ENCODE measurements at places on chromosomes 7 and 10. TPM values are rescaled to one million over a fixed set of nuclear protein-coding genes. Genes with fewer than 3 reads are reported as not detected.

Gene IDE
- 22.7 TPM for total RNA-seq

Gene PLCE1
- 3.8 TPM for total RNA-seq

Gene MYL10
- total RNA-seq = not detected

- no peaks in the 10 kb centered on the region for H3K27me3 ChIP-seq
- no peak overlapping the region for H3K4me3 ChIP-seq
- no peaks in the 10 kb centered on the region for H3K36me3 ChIP-seq
- no peak for DNase-seq
- no peaks in the 10 kb centered on the region for H3K4me1 ChIP-seq
- no peak overlapping the region for H3K27ac ChIP-seq
Observed at GRCh38 chr10:70549962-70550458, 52.5 kb downstream of the PRF1 start.

Gene PRLHR
- total RNA-seq = not detected

Gene DRGX
- total RNA-seq = not detected

GRCh38 chr7:152641384-152641783, 34.6 kb downstream of the XRCC2 start:
- H3K4me1 ChIP-seq = no peaks in the 10 kb centered on the region
- DNase-seq = no peak
- no peaks in the 10 kb centered on the region for H3K36me3 ChIP-seq

Gene FRMD4A
- 108 TPM for total RNA-seq

DNA sequence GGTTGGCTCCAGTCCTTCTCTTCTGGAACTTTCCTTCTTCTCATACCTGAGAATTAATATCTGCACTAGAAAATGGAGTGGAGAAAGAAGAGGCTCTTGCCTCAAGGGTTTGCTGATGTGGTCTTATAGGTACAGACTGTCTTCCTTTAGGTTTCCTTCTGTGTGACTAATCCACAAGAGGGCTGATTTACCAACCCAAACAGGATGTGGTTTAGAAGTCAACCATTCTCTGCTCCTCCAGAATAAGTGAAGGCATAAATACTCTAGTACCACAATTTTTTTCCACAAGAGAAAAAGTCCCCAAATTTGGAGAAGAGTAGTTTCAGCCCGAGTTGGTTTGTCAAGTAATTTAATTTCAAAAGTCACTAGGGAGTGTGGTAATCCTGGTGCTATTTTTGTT, 85.8 kb downstream of the NRP1 start:
- H3K27me3 ChIP-seq = no peaks in the 10 kb centered on the region
- no peak overlapping the region for H3K4me3 ChIP-seq
- H3K36me3 ChIP-seq = peaks cover 17% of the 10 kb centered on the region
- H3K4me1 ChIP-seq = peaks cover 4% of the 10 kb centered on the region

Gene BAG3
- 88.0 TPM for total RNA-seq

Gene SYT15
- total RNA-seq = 50.9 TPM
